ENCODE measurements at places on chromosomes 16 and 17.
A peak's percentile ranks its signal among the peaks of the same experiment; 100 is the strongest.

GRCh38 chr17:31248986-31249834 is 47.8 kb downstream of the OMG start:
- H3K4me3 ChIP-seq, result no peak overlapping the region
- no peaks in the 10 kb centered on the region for H3K27me3 ChIP-seq
- no peak for DNase-seq
- no peaks in the 10 kb centered on the region for H3K36me3 ChIP-seq
- H3K4me1 ChIP-seq, result no peaks in the 10 kb centered on the region

GRCh38 chr16:66660422-66661209 is 35.9 kb downstream of the CMTM4 start:
- peak overlapping the region; percentile 45 for H3K27ac ChIP-seq
- H3K27me3 ChIP-seq, result no peaks in the 10 kb centered on the region
- peak; percentile 67 for DNase-seq
- H3K4me1 ChIP-seq, result peaks cover 6% of the 10 kb centered on the region

DNA sequence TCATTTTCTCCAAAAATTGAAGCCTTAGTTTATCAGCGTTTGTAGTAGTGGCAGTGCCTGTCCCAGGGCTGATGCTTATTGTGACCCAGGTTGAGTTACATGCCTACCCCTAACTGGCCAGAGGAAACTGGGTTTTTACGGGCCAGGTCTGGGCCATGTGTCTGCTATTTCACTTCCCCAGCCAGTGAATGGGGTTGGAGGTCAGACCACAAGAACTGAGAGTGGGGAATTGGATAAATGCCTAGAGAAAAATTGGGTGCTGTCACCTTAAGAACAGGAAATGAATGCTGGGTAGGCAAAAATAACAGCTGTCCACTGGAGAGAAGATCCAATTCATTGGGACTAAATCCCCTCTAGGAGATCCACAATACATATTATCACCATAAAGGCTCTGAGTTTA is 5.2 kb downstream of the ADPRM start:
- H3K27me3 ChIP-seq, result no peaks in the 10 kb centered on the region

DNA sequence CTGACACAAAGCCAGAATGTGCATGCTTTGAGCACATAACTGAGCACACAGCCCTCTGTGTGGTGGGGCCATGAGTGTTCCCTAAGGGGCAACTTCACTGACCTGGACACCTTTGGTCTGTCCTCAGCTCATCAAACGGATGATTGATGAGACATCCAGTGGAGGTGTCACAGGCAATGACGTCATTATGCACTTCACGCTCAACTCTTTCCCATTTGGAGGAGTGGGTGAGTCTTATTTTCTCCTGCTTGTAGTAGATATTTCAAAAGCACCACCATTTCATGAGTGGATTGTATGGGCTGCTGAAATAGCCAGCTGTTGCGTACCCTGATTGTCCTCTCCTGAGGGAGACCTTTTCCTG is 16.2 kb downstream of the ALDH3A2 start:
- H3K4me3 ChIP-seq, result no peak overlapping the region
- no peaks in the 10 kb centered on the region for H3K27me3 ChIP-seq
- H3K36me3 ChIP-seq, result no peaks in the 10 kb centered on the region

DNA sequence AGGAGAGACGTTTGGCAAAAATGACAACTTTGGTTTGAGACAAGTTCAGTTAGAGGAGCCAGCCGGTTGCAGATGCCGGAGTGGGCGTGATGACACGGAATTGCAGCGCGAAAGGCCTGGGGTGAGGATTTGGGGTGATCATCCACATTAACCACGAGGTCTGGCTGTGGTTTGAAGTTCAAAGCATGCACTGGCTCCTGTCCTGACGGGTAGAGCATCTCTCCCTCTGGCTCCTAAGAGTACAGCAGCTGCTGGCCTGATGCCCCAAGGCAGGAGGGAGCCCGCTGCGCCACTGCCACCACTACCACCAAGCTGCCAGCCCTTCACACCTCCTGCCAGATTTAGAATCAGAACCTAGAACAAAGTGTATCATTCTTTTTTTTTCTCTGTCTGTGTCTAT is 3.7 kb downstream of the RHBDL3 start:
- no peak for DNase-seq
- no peaks in the 10 kb centered on the region for H3K27me3 ChIP-seq

DNA sequence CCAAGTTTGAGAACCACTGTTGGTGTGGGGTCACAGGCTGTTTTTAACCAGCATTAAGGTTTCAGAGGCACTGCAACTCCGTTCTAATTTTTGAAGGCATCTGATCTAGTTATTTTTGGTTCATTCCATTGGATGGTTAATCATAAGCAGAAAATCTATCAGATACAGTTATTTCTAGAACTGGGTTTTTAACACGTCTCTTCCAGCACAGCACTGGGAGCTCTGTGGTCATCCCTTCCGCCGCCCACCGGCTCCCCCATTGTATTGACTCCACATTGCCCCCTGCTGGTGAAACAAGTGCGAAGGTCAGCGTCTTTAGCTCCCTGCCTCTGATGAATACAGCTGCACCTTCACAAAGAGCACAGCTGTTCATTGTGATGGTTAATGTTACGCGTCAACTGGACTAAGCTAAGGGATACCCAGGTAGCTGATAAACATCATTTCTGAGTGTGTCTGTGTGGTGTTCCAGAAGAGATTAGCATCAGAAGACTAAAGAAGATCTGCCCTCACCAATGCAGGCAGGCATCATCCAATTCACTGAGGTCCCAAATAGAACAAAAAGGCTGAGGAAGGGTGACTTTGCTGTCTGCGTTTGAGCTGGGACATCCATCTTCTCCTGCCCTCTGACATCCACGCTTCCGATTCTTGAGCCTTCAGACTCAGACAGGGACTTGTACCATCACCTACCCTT is 8.5 kb downstream of the CCL18 start:
- no peaks in the 10 kb centered on the region for H3K27me3 ChIP-seq
- H3K36me3 ChIP-seq, result no peaks in the 10 kb centered on the region
- H3K4me3 ChIP-seq, result no peak overlapping the region
- DNase-seq, result peak; percentile 56
- H3K27ac ChIP-seq, result no peak overlapping the region

- no peak overlapping the region for H3K27ac ChIP-seq
- H3K4me3 ChIP-seq, result no peak overlapping the region
- H3K4me1 ChIP-seq, result no peaks in the 10 kb centered on the region
- H3K27me3 ChIP-seq, result no peaks in the 10 kb centered on the region
- H3K36me3 ChIP-seq, result no peaks in the 10 kb centered on the region
Measured at GRCh38 chr16:19188406-19188805, 20.4 kb downstream of the SYT17 start.

GRCh38 chr17:50213026-50214022 is 11.9 kb upstream of the COL1A1 start:
- no peaks in the 10 kb centered on the region for H3K27me3 ChIP-seq
- H3K4me3 ChIP-seq, result no peak overlapping the region
- no peak overlapping the region for H3K27ac ChIP-seq
- H3K4me1 ChIP-seq, result no peaks in the 10 kb centered on the region
- H3K36me3 ChIP-seq, result no peaks in the 10 kb centered on the region

GRCh38 chr16:54487933-54488332 is 201.3 kb upstream of the IRX3 start:
- no peak for DNase-seq
- no peaks in the 10 kb centered on the region for H3K36me3 ChIP-seq

- no peak for DNase-seq
- H3K36me3 ChIP-seq, result no peaks in the 10 kb centered on the region
- H3K27me3 ChIP-seq, result no peaks in the 10 kb centered on the region
- no peak overlapping the region for H3K4me3 ChIP-seq
- no peak overlapping the region for H3K27ac ChIP-seq
- H3K4me1 ChIP-seq, result no peaks in the 10 kb centered on the region
Measured at GRCh38 chr16:84963066-84963465, 48.3 kb downstream of the ZDHHC7 start.

Measured in pancreas (tissue), 10 donors.